Naive thymus-derived CD4-positive, alpha-beta T cell (primary cell): ENCODE measurements at places on chromosomes 12 and 14.

- DNase-seq: no peak
- H3K27ac ChIP-seq: no peak overlapping the region
- H3K4me1 ChIP-seq: no peaks in the 10 kb centered on the region
- H3K27me3 ChIP-seq: no peaks in the 10 kb centered on the region
These were observed 145.1 kb upstream of the C14orf180 start for GRCh38 chr14:104434214-104435076.

- no peaks in the 10 kb centered on the region for H3K4me1 ChIP-seq
- DNase-seq: no peak
- no peaks in the 10 kb centered on the region for H3K27me3 ChIP-seq
These were observed 117.7 kb upstream of the C14orf180 start for GRCh38 chr14:104461676-104462449.

GRCh38 chr12:108075561-108075960 is 53.5 kb upstream of the WSCD2 start:
- DNase-seq: no peak
- H3K4me1 ChIP-seq: no peaks in the 10 kb centered on the region
- H3K27me3 ChIP-seq: no peaks in the 10 kb centered on the region
- H3K27ac ChIP-seq: no peak overlapping the region

- H3K27ac ChIP-seq: no peak overlapping the region
These were observed 7.3 kb upstream of the C12orf50 start for GRCh38 chr12:88036353-88036965.

DNA sequence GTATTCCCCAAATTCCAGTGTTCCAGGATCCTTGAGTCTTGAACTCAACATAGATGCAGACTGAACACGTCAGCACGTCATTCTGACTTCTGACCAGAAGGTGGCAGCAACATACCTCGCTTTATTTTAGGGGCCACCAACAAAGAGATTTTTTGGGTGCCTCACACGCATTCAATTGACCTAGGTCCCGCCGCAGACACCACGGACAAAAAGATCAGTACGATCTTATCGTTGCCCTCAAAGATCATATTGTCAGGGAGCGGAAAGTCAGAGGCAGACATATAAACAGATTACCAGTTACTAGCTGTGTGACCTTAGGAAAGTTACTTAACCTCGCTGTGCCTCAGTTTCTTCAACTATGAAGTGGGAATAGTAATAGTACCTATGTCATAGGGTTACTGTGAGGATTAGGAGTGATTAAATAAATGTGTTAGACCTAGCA is 6.5 kb upstream of the PRPH start:
- H3K4me3 ChIP-seq: no peak overlapping the region
- H3K27ac ChIP-seq: no peak overlapping the region
- peak; percentile 68 for DNase-seq
- H3K4me1 ChIP-seq: no peaks in the 10 kb centered on the region

DNA sequence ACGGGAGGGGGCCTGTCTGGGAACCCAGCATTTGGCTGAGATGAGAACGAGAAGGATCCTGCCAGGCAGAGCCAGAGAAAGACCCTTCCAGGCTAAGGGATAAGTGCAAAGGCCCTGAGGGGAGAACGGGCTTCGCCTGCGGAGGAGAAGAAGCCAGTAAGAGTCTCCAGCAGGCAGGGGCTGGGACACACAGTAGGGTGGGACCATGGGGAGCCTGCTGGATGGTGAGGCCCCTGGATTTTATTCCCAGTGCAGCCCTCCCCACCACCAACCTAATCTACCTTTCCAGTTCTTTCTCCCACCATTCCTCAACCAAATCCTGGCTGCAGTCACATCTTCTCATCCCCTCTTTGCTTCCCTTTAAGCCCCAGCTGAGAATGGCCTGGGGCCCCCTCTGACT is 12.6 kb downstream of the RAPGEF3 start:
- H3K4me3 ChIP-seq: no peak overlapping the region
- H3K4me1 ChIP-seq: peaks cover 13% of the 10 kb centered on the region
- no peaks in the 10 kb centered on the region for H3K27me3 ChIP-seq
- no peaks in the 10 kb centered on the region for H3K36me3 ChIP-seq

DNA sequence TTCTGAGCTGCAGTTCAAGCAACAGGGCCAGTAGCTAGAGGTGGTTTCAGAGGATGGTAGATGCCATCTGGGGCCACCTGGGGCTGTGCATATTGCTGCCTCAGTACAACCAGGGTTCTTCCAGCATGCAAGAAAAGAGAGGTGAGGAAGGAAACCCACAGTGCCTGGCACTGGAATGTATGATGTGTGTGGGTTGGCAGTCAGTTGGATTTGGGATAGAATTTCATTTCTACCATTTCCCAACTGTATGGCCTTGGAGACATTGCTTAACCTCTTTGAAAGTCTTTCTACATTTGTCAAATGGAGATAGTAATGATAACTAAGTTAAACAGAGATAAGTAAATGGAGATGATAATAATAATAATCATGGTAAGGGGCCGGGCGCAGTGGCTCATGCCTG is 10.2 kb upstream of the LRRC10 start:
- H3K4me1 ChIP-seq: no peaks in the 10 kb centered on the region
- no peaks in the 10 kb centered on the region for H3K36me3 ChIP-seq
- no peak overlapping the region for H3K4me3 ChIP-seq
- H3K27me3 ChIP-seq: no peaks in the 10 kb centered on the region
- DNase-seq: no peak

DNA sequence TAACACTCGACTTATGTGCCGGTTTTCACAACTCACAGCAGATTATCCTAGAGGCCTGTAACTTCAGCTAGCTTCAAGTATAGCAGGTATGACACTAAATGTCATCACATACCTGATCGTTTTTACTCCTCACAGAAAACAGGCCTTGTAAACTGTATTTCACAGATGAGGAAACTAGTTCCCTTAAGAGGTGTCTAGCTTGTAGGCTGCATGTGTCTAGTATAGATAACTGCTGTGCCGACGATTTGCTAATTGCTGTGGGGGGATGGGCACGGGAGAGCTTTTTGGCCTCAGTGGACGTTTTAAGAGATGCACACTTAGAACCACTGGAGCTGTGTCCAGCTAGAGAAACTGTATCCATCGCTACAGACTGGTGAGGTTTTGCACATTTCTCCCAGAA is 78.8 kb downstream of the PAPOLA start:
- H3K27me3 ChIP-seq: peaks cover 6% of the 10 kb centered on the region
- no peak overlapping the region for H3K27ac ChIP-seq

DNA sequence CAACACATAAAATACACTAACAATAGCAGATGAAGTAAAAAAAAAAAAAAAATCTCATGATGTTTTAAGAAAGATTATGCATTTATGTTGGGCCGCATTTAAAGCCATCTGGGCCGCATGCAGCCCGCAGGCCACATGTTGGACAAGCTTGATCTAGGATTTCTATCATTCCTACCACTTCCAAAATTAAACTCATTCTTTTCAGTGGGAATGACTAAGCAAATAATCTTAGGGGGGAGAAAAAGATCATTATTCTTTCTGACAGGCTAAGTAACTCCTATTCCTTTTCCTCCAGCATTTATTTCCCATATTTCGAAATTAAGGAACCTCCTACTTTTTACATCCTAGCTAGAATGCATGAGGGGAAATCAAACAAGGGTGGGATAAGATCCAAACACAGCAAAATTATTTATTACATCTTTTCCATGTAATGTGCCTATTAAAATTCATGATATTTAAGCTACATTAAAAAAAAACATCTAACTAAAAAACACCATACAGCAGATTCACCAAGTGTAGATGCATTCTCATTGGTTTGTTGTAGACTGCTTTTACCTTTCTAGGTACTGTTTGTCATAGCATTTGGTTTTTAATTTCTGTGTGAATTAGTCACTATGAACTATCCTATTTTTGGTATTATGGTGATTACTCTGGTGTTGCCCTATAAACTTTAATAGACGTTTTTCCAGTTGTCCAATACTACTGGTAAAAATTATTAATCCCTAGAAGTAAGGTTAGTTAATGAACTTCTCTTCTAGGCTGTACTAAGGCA is 76.1 kb downstream of the RASSF8 start:
- no peaks in the 10 kb centered on the region for H3K36me3 ChIP-seq
- H3K4me3 ChIP-seq: no peak overlapping the region
- no peaks in the 10 kb centered on the region for H3K27me3 ChIP-seq
- H3K27ac ChIP-seq: no peak overlapping the region

- peak overlapping the region; percentile 8 for H3K4me3 ChIP-seq
- no peaks in the 10 kb centered on the region for H3K36me3 ChIP-seq
- no peak overlapping the region for H3K27ac ChIP-seq
- no peaks in the 10 kb centered on the region for H3K27me3 ChIP-seq
- DNase-seq: no peak
These were observed 105.2 kb downstream of the MED13L start for GRCh38 chr12:116172224-116172849.

DNA sequence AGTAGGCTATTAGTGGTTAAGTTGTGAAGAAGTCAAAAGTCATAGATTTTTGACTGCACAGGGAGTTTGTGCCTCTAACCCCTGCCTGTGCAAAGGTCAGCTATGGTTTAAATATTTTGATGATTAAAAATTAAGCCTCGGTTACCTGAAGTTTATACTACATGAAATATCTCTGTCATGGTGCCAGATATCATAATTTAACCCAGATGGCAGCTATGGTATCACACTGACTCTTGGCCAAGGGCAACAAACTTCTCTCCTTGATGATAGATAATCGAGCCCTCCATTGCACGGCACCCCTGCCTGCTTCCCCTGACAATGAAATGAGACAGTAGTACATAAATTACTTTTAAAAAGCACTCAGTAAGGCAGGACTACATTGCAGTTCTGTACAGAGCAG is 80.8 kb downstream of the SLC35F4 start:
- no peak overlapping the region for H3K27ac ChIP-seq
- H3K4me1 ChIP-seq: no peaks in the 10 kb centered on the region
- H3K27me3 ChIP-seq: no peaks in the 10 kb centered on the region

GRCh38 chr14:75059642-75060041 is 4.2 kb downstream of the ACYP1 start:
- peaks cover 7% of the 10 kb centered on the region for H3K4me1 ChIP-seq
- no peak overlapping the region for H3K4me3 ChIP-seq
- DNase-seq: no peak
- H3K27ac ChIP-seq: no peak overlapping the region
- H3K27me3 ChIP-seq: no peaks in the 10 kb centered on the region

GRCh38 chr12:27020761-27021160 is 1.6 kb upstream of the MED21 start:
- H3K4me1 ChIP-seq: peaks cover 25% of the 10 kb centered on the region
- H3K27ac ChIP-seq: no peak overlapping the region
- H3K36me3 ChIP-seq: no peaks in the 10 kb centered on the region
- no peak for DNase-seq
- no peak overlapping the region for H3K4me3 ChIP-seq
- H3K27me3 ChIP-seq: no peaks in the 10 kb centered on the region

DNA sequence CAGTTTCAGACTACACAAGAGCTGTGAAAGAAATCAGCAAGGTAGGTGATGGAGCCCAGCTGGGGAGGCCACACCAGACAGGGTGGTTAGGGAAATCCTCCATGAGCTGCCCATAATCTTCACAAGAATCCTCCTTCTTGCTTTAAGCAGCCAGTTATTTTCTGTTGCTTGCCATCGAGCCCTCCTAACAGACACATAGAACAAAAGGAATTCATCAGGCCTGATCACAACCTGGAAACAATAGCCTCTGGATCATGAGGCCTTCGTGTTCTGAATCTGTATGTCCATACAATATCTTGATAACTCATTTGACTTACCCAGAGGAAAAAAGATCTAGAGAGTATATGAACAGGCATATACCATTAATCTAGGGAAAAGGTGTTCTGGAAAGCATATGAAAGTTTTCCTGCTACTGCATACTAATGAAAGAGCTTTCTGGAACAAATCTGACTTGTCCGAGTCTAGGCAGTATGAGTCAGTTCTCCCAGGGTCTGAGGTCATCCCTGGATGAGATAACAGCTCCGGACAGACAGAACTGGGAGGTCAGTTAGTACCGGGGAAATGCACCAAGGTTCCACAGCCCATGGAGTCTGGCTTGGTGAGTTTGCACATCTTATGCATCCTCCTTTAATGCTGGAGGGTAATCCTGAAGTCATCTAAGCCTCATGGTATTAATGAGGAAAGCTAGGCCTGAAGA is 52.8 kb upstream of the ELK3 start:
- H3K4me1 ChIP-seq: peaks cover 13% of the 10 kb centered on the region
- no peak overlapping the region for H3K4me3 ChIP-seq
- DNase-seq: no peak
- H3K27me3 ChIP-seq: no peaks in the 10 kb centered on the region
- no peaks in the 10 kb centered on the region for H3K36me3 ChIP-seq

DNA sequence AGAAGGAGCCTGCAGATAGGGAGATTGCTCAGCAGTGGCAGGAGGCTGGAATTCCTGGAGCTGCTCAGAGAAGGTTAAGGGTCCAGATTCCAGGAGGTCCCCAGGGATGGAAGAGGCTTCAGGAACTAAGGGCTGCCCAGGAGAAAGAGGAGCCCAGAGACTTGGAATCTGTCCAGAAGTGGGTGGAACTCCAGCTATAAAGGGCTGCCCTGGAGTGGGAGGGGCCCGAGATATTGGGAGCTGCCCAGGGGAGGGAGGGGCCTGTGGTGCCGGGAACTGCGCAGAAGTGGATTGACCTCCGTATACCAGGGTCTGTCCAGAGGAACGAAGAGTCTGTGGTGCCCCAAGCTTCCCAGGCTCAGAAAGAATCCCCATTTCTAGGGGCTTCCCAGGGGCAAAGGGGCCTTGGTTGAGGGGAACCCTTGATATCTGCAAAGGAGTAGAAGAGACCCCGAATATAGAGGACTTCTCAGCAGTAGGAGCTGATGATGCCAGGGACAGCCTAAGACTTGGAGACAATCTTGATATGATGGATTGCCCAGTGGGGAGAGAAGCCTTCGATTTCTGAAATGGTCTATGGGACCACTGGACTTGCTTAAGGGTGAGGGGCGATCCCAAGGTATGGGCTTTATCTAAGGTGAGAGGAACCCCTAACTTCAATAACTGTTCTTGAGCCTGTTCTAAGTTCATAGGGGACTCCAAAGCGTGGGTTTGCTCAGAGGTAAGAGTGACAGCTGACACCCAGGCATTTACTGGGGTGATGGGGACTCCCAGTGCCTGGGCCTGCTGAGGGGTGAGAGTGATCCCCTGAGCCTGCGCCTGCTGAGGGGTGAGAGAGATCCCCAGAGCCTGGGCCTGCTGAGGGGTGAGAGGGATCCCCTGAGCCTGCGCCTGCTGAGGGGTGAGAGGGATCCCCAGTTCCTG is 45.0 kb downstream of the FAM186A start:
- no peak overlapping the region for H3K4me3 ChIP-seq
- DNase-seq: no peak
- peaks cover 15% of the 10 kb centered on the region for H3K4me1 ChIP-seq
- H3K27ac ChIP-seq: no peak overlapping the region
- no peaks in the 10 kb centered on the region for H3K27me3 ChIP-seq
- H3K36me3 ChIP-seq: no peaks in the 10 kb centered on the region

DNA sequence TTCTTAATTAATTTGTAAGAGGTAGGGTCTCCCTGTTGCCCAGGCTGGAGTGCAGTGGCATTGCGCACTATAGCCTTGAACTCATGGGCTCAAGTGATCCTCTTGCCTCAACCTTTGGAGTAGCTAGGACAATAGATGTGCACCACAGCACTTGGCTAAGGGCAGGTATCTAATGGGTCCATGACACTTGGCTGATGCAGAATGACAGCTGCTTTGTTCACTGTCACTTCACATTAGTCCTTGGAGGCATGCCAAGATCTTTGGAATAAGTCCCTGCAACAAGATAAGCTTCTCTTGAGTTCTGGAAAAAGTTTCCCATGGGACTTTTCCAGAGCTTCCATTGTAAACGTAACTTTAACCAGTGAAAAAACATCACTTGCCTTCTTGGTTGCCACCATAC is 23.4 kb downstream of the COQ6 start:
- no peak for DNase-seq
- H3K36me3 ChIP-seq: peaks cover 24% of the 10 kb centered on the region
- H3K4me3 ChIP-seq: no peak overlapping the region
- no peaks in the 10 kb centered on the region for H3K27me3 ChIP-seq
